ENCODE measurements at places on chromosomes 16 and 17.

- no peak for DNase-seq
Measured at GRCh38 chr17:64448665-64449512, at the start of gene MILR1. TSS of gene MILR1 (plus strand) at chr17:64449115. CDS start at chr17:64449169, 54 bp downstream.

DNA sequence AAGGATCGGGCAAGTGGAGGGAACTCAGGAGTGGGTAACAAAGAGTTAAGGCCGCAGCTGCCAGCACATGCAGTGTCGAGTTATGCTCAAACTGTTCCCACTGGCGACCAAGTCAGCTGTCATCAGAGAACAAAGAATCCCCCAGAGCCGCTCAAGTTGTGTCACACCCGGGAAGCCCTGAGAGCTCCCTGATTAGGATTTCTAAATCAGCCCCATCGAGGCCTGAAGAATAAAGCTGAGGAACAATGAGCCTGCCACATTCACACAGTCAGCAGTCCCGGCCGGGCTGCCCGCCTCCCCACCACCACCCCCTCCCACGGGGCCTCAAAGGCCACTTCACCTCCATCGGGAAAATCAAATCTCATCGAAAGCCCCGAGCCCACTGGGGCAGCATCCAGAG, 84.5 kb downstream of the SOX9 start:
- DNase-seq, result no peak

DNA sequence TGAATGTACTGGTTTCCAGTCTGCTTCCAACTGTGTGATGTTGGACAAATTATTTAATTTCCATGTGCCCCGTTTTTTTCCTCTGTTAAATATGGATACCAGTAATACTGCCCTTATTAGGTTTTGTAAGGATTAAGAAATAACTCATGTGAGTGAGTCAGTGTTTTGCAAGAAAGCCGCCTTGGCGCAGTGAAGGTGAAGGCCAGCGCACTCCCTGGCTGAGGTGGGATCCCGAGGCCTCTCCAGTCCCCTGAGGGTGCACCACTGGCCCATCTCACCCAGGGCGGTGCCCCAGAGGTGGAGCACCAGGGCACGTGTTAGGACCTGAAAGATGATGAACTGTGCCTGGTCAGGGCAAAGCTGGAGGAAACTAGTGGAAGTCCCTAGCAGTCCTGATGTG, 43.5 kb downstream of the PHKB start:
- DNase-seq, result no peak

- DNase-seq, result no peak
Measured at GRCh38 chr17:81656118-81656743, at the start of gene PDE6G. TSS of gene PDE6G (minus strand) at chr17:81656542. CDS start at chr17:81653305, 3,237 bp downstream.

- DNase-seq, result no peak
Measured at GRCh38 chr16:7482596-7483290, 150.1 kb downstream of the RBFOX1 start.

DNA sequence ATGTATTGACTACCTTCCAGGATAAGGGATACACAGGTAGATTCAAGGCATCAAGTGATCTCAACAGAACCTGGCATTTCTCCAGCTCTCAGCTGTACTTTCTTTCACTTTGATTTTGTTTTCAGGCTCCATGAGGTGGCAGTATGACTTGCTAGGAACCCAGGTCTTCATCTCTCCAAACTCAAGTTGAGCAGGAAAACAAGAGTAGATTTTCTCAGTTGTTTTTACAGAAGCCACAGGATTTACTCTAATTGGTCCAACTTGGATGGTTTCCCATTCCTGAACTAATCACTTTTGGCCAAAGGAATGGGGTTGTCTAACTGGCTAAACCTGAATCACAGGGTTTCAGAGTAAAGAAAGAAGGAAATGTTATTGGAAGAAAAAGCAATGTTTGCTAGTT, 146.6 kb downstream of the TRIM37 start:
- DNase-seq, result no peak

DNA sequence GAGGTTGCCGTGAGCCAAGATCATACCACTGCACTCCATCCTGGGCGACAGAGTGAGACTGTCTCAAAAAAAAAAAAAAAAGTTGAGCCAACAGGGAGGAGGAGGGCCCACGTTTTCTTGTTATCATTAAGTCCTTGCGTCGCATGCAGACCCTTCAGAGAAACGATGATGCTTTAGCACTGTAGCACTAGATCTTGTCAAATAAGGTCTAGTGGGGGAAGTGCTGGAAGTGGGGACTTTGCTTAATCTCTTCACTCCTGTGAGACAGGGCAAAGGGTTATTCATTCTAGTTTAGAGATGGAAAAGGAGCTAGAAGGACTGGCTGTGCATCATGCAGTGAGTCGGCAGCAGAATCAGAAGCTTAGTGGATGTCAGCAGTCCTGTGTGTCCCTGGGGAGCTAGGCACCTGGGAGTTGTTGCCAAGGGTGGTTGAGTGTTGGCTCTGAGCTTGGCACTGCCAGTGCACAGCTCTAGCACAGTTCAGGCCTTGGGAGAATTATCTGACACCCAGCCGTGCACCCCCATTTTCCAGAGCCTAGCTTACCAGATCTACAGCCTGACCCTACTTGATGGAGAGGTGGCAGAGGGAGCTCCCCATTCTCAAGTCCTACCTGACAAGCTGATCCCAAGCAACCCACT, 33.4 kb upstream of the TBX2 start:
- DNase-seq, result no peak

Data from thoracic aorta (tissue), 2 donors.